ENCODE measurements at places on chromosomes 13 and 19. TPM values are rescaled to one million over a fixed set of nuclear protein-coding genes. Genes with fewer than 3 reads are reported as not detected.

Gene KRTDAP
- total RNA-seq, result not detected

Gene MBD3L3
- not detected for total RNA-seq

GRCh38 chr13:20274466-20274865 lies 42.3 kb upstream of the GJB6 start:
- no peaks in the 10 kb centered on the region for H3K27me3 ChIP-seq
- DNase-seq, result no peak
- no peaks in the 10 kb centered on the region for H3K4me1 ChIP-seq
- H3K36me3 ChIP-seq, result no peaks in the 10 kb centered on the region
- H3K4me3 ChIP-seq, result no peak overlapping the region
- H3K27ac ChIP-seq, result no peak overlapping the region

- H3K27ac ChIP-seq, result peak overlapping the region; percentile 83
- peaks cover 19% of the 10 kb centered on the region for H3K4me1 ChIP-seq
- no peaks in the 10 kb centered on the region for H3K27me3 ChIP-seq
Observed at GRCh38 chr19:18292810-18293641, 11.6 kb upstream of the JUND start.

- H3K27ac ChIP-seq, result no peak overlapping the region
- no peak for DNase-seq
- no peaks in the 10 kb centered on the region for H3K4me1 ChIP-seq
- no peak overlapping the region for H3K4me3 ChIP-seq
- H3K27me3 ChIP-seq, result no peaks in the 10 kb centered on the region
- H3K36me3 ChIP-seq, result no peaks in the 10 kb centered on the region
Observed at GRCh38 chr13:61874970-61875579, 459.4 kb upstream of the PCDH20 start.

DNA sequence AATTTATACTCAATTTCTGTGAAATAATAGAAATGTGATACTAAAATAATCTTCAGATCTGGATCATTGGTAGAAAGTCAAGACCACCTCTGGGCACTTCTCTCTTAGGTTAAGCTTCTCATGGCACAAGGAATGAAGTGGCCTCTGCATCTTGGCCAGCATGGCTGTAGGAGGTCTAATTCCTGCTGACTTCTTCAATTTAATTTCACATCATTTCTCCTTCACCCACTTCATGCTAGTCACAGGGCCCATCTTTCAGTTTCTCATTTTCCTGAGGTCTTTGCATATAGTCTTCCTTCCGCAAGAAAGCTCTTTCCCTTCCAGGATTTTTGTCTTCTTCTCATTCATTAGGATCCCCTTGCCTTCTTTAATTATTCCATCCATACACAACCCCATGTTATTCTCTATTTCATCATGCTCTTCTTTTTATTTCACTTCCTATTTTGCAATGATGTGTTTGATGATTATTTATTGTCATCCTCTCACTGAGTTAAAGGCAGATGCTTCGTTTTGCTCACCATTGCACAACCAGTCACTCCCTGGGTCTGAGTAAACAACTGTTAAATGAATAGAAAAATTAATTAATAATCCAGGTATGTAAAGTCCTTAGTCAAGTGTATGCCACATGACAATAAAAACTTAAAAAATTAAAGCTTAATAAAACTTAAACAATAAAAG lies 397.4 kb downstream of the SPRY2 start:
- no peak overlapping the region for H3K4me3 ChIP-seq
- DNase-seq, result peak; percentile 14
- H3K4me1 ChIP-seq, result peaks cover 8% of the 10 kb centered on the region
- H3K27me3 ChIP-seq, result no peaks in the 10 kb centered on the region

- no peak for DNase-seq
- H3K27ac ChIP-seq, result no peak overlapping the region
- H3K36me3 ChIP-seq, result peaks cover 11% of the 10 kb centered on the region
- H3K4me3 ChIP-seq, result no peak overlapping the region
- H3K27me3 ChIP-seq, result no peaks in the 10 kb centered on the region
Observed at GRCh38 chr19:7677669-7678311, 900 bp downstream of the MCEMP1 start.
